CD4-positive, alpha-beta T cell treated with Interleukin-17A for 1 hour (primary cell): ENCODE measurements at places on chromosomes 13 and 19.

DNA sequence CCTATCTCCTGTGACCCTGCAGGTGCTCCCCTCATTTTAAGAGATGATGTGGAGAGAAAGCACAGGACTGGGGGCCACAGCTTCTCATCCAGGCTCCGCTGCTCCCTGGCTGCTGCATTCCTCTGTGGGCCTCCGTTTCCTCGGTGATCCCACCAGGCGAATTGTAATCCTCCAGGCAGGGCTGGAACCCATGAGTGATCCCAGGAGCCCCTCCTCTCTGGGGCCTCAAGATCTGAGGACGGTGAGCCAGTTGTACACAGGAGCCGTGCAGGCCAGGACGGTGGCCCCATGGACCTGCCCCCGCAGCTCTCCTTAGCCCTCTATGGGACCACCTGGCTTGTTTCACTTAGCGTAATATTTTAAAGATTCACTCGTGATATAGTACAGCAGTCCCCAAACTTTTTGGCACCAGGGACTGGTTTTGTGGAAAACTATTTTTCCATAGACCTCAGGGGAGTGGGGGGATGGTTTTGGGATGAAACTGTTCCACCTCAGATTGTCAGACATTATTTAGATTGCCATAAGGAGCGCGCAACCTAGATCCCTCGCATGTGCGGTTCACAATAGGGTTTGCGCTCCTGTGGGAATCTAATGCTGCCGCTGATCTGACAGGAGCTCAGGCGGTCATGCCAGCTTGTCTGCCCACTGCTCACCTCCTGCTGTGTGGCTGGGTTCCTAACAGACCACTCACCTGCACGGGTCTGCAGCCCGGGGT lies 5.6 kb downstream of the FFAR3 start:
- DNase-seq, result no peak

DNA sequence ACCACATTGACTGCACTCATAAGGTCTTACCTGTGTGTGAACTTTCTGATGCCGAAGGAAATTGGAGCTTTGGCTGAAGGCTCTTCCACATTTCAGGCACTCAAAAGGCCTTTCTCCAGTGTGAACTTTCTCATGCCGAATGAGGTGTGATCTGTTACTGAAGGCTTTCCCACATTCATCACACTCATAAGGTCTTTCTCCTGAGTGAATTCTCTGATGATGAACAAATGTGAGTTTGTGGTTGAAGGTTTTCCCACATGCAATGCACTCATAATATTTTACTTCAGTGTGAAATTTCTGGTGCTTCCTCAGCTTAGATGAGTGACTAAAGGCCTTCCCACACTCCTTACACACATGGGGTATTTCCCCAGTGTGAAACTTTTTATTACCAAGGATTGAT lies 5.7 kb downstream of the ZNF132 start:
- no peak for DNase-seq

GRCh38 chr19:2529473-2529918 lies 53.6 kb downstream of the GADD45B start:
- no peak for DNase-seq

DNA sequence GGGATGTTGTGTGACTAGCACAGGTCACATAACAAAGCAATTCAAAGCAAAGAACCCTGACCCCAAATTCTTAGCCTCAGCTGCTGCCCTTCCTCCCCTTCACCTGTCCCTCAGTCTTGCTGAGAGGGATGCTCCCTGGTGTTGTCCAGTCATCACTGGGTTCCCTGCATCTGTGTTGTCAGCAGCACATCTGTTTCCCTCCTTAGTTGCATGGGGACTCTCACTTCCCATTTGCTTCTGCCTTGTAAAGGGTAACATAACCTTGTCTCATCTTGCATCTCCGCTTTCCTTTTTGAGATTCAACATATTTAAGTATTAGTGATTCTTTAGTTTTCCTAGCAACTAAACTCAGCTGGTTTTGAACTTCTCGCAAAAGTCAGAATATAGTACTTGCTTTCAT lies 54.0 kb downstream of the SPATA13 start:
- DNase-seq, result no peak

- peak; percentile 85 for DNase-seq
These were observed 6.3 kb downstream of the PGLYRP1 start for GRCh38 chr19:46016426-46017094.

DNA sequence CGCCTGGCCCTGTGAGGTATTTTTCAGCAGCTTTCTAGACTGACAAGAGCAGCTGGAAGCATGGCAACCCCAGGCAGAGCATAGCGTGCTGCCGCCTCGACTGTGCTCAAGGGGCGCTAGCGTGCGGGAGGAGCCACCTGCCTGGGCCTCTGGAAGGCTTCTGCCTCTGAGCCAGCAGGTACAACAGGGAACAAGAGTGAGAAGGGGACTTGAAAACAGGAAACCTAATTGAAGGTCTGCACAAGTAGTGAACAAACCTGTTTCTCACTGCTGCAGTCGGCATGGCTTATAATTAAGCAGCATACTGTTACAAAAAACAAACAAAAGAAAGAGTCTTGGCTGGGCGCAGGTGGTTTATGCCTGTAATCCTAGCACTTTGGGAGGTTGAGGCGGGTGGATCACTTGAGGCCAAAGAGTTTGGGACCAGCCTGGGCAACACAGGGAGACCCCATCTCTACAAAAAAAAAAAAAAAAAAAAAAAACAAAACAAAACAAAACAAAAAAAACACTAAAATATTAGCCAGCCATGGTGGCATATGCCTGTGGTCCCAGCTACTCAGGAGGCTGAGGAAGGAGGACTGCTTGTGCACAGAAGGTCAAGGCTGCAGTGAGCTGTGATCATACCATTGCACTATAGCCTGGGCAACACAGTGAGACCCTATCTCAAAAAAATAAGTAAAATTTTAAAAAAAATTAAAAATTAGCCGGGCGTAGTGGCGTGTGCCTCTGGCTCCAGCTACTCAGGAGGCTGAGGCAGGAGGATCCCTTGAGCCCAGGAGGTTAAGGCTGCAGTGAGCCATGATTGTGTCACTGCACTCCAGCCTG lies 12.6 kb upstream of the GARRE1 start:
- no peak for DNase-seq

DNA sequence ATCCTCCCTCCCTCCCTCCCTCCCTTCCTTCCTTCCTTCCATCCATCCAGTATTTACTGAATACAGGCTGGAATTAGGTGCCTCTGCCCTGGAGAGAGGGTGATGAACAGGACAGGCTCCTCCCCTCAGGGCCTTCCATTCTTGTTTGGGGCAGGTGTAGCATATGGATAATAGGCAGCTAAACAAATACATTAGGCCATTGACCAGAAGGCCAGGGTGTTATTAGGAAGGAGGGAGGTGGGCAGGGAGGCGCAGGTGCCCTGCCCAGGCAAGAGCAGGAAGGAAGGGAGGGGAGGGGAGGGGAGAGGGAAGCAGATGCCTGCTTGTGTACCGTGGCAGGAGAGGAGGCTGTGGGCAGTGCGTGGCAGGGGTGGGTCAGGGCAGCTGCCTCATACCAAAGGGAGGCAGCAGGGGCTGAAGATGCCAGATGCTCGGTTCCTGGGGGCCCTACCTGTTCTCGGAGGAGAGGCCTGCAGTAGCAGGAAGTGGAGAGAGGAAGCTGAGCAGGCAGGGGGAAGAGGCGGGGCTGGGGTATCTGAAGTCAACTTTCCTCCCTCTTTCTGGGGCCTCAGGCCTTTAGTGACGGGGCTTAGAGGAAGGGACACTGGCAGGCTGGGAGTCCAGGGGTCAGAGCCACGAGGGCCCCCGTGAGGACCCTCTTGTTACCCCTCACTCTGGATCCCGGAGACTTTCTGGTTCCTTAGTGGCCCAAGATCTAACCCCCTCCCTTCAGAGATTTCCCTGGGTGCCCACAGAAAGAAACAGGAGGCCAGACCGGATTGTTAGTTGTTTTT lies at the start of gene RINL:
Gene RINL, minus strand, starts transcription at position 495 of the 794 bp plus-strand sequence. CDS start 1,533 bp downstream, outside the sequence.
- peak; percentile 80 for DNase-seq

GRCh38 chr19:44673510-44673909 lies 2.2 kb downstream of the CEACAM19 start:
- DNase-seq, result no peak

DNA sequence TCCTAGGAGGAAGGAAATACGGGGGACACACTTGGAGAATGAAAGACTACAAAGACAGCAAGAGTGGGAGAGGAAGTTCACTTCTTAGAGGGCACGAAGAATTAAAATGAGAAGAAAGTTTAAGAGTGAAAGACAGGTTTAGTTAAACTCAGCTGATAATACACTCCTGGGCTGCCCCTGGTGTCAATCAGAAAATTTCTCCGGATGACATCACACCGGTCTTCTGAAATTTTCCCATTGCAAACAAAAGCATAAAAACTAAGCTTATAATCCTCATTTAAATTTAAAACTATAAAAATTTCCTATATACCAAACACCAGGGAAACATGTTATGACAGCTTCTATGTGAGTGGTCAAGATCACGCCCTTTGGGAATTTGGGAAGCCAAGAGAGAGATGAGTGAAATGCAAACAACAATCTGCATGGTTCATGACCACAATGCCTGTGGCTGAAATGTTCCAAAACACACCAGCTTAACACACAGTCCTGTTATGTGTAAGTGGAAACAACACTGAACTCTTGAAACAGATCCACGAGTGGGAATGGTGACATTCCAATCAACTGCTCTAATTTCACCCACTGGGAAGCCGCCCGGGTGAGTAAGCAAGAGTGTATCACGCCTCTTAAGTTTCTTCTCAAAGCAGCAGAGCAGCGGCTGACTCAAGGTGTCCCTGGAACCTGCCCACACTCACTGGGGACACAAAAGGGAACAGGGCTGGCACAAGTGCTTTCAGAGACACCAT lies 49.0 kb downstream of the BRD4 start:
- no peak for DNase-seq

- peak; percentile 39 for DNase-seq
These were observed 160.4 kb upstream of the SGCG start for GRCh38 chr13:23020246-23020843.

DNA sequence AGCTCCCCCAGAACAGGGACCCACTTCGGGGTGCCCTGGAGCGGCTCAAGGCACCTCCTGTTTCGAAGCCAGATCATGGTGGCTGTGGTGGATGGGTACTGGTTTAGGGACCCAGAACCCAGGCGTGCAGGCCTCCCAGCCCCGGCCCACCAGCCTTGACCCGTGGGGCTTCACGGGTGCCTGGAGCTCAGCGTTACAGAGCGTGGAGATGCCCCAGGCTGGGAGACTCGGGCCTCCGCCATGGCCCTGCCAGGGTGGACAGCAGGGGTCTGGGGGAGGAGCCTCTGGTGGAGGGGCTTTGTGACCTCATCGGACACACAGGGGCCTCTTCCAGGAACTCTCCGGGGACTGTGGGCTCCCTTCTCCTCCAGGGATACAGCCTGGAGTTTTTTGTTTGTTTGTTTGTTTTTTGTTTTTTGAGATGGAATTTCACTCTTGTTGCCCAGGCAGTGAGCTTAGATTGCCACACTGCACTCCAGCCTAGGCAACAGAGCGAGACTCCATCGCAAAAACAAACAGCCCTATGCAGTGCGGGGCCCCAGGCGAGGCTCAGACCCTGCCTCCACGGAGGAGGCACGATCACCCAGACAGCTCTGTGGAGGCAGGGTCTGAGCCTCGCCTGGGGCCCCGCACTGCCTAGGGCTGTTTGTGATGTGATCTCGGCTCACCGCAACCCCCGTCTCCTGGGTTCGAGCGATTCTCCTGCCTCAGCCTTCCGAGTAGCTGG lies at the start of gene GARIN5B:
Gene GARIN5B, minus strand, starts transcription at position 271 of the 727 bp plus-strand sequence. Its CDS starts 194 bp downstream, at position 77.
- no peak for DNase-seq

- DNase-seq, result no peak
These were observed 302.9 kb downstream of the LMO7 start for GRCh38 chr13:75938811-75939560.

DNA sequence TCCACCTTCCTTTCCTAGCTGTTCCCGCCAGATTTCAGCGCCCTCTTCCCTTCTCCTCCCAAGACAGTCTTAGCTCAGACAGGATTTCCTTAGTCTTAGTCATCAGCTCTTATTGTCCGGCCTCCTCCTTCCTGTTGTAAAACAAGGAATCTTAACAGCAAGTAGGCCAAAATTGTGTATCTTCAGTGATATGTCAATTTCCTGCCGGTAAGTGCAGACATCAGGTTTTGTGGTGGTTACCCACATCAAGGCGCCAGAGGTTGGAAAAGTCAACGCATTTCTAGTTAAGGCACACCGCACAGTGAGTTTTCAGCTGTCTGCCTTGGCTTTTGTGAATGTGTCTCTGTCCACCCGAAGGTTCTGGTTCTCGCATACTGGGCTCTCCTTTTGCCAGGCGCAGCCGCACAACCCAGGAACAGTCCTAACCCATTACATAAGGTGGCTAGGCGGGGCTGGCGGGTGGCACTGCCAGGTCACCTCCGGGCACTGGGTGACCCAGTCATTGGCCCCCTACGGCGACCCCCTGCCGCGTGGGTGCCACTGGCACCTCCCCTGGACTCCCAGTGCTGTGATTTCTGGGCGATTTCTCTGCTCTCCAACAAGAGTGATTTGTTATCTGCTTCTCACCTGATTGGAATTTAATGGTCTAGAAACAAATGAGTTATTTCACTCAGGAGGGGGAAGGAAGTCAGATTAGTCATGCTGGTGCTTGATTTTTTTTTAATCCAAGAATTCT lies 12.9 kb downstream of the COL4A2 start:
- DNase-seq, result no peak

- DNase-seq, result no peak
These were observed 35.6 kb downstream of the CLDN10 start for GRCh38 chr13:95588134-95588533.

GRCh38 chr19:36169084-36169760 lies 17.0 kb upstream of the COX7A1 start:
- no peak for DNase-seq

DNA sequence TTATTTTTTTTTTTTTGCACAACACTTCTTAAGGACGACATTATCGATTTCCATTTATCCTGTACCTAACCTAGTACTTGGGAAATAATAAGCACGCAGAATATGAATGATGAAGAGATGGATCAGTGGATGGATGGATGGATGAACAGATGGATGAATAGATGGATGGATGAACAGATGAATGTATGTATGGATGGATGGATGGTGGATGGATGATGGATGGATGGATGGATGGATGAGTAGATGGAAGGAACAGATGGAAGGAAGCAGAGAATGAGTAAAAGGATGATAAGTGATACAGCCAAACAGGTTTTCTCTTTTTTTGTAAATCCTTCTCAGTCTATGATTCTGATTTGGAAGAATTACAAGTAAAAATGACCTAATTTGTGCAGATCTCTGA lies 166.9 kb downstream of the COL4A1 start:
- no peak for DNase-seq

- no peak for DNase-seq
These were observed 215.5 kb downstream of the POSTN start for GRCh38 chr13:37383046-37383445.

DNA sequence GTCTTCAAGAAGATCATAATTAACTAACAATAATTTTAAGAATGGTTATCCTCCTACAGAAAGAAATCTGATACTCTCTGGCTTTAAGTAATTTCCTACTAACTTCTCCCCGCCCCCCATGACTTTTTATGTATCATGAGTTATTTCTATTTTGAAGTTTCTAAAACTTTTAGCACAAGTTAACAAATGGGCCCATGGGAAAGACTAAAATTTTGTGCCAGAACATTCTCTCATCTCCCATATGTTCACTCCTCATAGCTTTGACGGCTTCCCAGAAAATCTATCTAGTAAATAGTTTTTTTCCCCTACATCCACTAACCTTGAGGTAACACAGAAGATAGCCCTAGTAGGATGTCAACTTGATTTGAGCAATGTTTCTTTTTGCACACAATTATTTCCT lies 148.3 kb downstream of the POSTN start:
- DNase-seq, result no peak

GRCh38 chr13:24249624-24250023 lies 59.8 kb upstream of the C1QTNF9 start:
- no peak for DNase-seq
